ENCODE measurements at places on chromosomes 7 and 10.

DNA sequence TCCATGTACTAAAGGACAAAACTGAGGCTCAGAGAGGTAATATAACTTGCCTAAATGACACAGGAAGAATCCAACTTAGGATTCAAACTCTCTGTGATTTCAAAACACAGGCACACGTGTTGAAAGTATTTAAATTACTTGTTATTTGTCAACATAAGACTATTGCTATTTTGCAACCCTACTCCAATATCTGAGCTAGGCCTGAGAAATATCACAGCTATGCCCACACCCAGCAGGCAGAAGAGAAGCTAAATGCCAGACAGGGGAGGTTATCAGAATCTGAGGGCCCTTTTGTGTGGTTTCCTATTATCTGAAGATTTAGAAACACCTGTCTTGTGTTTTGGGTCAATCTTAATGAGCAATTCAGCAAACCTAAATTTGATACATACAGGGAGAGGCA, 204.3 kb downstream of the ANK3 start:
- no peak for DNase-seq

- no peak for DNase-seq
These were observed 3.8 kb downstream of the MINDY3 start for GRCh38 chr10:15856328-15857015.

DNA sequence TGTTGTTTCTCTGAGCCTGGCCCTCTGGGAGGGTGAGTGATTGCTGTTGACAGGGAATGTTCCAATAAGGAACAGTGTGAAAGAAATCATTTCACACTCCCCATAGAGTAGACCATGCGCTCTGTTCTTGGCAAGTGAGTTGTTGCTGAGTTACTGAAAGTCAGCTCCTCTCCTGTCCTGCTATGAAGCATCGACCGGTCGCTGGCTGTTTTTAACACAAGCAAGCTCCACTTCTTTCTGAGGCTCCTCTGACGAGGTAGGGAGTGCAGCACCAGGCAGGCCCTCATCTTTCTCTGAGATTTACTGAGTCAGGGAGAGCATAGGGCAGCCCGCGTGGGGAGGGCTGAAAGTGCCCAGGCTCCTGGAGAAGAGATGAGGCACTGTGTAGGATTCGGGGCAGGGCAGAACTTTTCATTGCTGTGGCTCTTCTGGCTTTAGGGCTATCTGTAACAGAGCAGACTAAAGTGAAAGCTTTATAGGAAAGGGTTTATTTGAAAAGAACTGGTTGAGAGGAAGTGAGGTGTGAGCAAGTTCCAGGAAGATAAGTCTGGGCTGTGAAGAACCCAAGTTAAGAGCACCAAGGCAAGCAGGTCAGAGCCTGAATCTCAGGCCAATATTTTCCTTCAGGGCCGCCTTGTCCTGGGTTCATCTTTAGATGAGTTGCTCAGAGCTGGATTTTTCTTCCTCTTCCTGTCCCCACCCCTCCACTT, 332.2 kb downstream of the CCSER2 start:
- DNase-seq: no peak

DNA sequence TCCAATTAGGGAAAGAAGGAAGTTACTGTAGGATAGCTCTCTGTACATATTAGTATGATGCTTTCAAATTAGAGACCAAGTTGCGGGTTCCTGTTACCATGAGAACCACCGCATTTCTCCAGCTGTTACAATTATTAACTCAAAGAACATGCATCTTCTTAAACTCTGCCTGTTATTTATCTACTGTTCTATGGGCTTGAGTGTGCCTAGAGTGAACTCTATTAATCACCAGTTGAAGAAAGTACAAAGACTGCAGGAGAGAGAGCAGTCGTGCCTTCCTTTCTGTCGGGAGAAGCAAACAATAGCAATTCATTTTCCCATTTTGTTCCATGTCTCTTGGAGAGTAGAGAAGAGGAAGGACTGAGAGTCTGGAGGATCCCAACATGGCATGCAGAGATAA, 1071.2 kb downstream of the TYW1 start:
- no peak for DNase-seq

- no peak for DNase-seq
These were observed 192.8 kb upstream of the AKR1E2 start for GRCh38 chr10:4633186-4633585.

DNA sequence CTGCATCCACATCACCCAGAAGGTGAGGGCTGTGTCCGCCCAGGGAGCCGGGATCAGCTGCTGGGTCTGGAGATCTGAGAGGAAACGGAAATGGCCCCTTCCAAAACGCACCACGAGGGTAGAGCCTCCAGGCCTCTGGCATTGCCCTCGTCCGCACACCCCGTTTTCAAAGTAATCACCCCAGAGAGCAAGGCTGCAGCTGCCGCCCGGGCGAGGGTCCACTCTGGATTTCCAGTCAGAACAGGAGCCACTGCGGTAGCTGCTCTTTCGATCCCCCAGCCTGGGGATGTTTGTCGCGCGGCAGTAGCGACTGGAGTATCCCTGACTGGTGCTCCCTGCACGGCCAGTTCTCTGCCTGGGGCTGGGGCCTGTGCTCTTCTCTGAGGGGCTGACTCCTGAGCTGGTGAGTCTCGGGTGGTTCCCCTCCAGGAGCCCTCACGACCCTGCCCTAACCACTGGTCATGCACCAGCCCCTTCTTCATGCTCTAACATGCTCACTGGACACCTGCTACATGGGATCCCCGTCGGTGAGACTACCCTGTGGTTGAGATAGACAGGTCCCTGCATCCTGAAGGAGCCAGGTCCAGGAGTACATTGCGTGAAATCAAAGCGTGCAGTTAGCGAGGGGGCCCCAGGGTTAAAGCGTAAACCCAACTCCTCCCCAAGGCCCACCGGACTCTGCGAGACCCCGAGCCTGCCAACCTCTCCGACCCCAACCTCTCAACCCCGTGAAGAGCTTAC, 99.2 kb downstream of the FOXL3 start:
- DNase-seq: no peak

GRCh38 chr7:44471850-44472249, 18.6 kb downstream of the NUDCD3 start:
- no peak for DNase-seq

GRCh38 chr10:2475711-2476217, 591.6 kb upstream of the PFKP start:
- no peak for DNase-seq

DNA sequence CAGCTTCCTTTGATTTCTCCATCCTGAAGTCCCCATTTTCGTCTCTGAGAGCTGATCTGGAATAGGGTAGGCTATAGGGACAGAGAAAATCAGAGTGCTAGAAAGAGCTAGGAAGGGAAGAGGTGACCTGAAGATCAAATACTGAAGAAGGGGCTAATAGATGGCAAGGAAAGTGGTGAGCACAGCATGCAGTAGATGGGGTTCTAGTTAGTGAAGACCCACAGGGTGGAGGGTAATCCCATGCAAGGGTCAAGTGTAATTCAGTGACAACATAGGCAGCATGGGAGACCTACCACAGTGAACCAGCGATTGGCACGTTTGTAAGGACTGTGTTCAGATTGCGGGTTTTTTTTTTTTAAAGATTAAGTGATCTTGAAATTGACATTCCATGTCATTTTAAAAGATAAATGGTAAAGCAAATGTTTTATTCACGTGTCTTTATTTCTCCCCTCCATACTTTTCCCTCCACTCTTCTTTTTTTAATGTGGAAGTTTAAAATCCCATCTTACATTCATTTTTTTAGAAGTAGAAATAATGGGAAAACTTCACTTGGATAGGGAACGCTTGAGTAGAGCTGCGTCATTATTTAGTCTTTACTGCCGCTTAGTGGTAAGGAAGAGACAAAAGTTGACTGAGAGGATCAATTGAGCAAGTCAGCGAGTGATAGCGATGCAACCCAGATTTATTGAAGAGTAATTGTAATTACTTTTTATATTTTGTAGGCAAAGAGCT, 21.0 kb upstream of the ABI1 start:
- DNase-seq: no peak
